Cortex of kidney (tissue), 1 donor: ENCODE measurements at places on chromosomes 11 and 22.

GRCh38 chr22:45208993-45209838, 31.5 kb downstream of the KIAA0930 start:
- DNase-seq: no peak

DNA sequence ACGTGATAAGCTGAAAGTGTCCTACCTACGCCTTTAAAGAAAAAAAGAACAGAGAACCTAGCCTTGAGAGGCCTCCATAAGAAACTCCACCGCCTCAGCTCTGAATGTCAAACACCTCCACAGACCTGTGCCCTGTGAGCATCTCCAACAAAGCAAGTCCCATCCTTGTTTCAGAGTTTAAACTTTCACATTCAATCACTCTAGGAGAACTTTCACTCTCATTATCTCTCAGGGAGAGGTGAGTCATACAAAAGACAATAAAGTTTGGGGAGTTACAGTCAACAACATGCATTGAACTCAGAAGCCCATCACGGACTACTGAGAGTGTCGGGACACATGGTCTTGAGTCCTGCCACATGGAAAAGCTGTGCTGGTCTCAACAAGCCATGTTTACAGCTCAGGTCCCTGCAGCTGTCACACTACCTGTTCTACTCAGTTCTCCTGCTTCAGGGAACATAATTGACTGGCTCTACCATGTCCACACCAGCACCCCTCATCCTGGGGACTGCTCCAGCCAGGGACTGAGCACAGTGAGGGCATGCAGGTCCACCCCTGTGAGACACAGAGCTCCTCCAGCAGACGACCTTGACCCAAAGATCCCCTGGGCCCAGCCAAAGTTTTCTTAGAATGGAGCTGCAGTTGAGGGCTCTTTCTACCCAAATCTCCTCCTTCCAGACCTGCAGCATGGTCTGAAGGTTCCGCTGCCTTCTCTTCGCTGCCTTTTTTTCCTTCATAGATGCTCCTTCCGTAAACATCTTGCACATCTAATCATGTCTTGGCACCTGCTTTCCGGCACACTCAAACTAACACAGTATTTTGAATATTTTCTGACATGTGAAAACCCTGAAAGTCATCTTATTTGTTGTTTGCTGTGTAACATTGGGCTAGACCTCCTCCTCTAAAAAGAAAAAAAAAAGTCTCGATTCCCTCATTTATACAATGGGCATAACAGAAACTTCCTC, 114.9 kb downstream of the ETS1 start:
- DNase-seq: no peak

DNA sequence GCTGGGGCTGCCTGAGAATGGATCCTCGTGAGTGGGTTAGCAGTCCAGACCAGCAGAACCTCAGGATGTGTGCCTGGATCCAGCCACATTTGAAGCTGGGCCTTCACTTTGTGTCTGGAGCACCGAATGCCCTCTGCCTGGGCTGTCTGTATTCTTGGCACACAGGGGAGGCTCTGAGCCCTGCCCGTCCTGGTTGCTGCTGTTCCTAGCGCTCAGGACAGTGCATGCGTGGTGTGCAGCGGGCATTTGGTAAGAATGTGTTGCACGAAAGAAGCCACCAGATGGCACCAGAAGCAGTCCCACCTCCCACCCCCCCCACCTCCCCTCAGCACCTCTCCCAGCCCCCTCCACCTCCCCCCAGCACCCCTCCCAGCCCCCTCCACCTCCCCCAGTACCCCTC, 4.1 kb upstream of the MAPK11 start:
- DNase-seq: no peak

DNA sequence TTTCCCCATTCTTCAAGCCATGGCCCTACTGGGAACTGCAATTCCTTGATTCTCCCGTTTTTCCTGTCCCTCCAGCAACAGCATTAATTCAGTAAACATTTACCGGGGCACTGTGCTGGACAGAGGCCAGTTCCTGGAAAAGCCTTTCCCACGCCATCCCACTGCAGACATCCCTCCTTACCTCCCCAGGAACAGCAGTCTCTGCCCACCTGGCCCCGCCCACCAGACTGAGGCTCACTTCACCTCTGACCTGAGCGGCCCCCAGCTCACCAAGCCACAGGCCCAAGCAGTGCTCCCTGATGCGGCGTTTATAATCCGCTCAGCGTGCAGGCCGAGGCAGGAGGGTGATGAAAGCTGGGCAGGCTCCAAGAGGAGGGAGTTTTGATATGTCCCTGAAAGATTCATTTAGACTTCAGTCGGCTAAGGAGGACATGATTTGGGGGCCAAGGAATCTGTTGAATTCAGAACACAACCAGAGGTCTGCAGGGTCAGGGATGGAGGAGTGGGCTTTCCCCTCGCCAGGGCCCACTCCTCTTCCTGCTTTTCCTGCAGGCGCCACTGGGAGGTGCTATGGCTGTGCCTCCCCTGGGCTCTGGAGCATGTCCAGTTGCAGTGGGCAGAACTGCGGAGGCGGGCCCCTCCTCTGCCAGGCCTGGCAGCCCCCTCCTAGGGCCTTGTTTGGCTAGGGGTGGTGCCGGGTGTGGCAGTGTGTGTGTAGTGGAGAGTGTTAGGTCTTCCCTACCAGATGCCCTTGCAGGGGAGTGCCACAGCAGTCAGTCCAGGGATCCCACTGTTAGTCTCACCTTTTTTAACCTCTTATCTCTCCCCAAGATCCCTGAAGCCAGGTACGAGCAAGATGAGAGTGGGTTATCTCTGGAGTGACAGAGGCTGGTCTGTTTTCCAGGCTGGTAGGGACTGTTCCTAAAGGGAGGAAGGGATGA, 1.4 kb upstream of the TAGLN start:
- DNase-seq: no peak

DNA sequence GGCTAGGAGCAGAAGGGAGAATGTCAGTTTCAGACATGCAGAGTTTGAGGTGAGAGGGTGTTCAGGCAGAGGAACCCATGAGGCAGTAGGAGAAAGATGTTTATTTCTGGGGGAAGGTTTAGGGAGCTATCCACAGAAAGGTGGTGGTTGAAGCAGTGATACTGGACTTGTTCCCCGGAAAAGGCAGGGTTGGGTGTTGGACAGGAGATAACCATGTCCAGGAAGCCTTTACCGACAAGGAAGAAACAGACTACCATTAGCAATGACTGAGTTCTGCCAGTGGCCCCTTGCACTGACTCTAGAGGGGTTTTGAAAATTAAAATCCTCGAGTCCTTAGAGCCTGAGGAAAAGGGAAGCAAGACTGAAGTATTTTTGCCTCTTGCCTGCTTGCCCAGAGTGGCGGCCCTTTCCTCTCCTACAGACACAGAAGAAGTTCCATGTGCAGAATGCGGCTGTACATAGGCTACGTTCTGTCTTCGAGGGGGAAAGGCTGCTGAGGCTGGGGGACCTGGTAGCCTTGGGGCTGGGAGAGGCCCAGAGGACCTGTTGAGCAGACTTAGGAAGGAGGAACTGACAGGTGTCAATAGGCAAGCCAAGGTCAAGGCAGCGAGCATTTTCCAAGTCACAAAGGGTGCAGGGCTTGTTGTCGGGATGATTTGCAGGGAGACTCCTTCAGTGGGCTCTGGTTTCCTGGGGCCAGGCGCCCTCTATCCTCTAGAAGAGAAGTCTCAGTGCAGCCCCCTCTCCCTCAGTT, 146.7 kb downstream of the LDLRAD3 start:
- DNase-seq: no peak

- DNase-seq: no peak
Observed at GRCh38 chr11:67098799-67099429, 20.1 kb upstream of the KDM2A start.

DNA sequence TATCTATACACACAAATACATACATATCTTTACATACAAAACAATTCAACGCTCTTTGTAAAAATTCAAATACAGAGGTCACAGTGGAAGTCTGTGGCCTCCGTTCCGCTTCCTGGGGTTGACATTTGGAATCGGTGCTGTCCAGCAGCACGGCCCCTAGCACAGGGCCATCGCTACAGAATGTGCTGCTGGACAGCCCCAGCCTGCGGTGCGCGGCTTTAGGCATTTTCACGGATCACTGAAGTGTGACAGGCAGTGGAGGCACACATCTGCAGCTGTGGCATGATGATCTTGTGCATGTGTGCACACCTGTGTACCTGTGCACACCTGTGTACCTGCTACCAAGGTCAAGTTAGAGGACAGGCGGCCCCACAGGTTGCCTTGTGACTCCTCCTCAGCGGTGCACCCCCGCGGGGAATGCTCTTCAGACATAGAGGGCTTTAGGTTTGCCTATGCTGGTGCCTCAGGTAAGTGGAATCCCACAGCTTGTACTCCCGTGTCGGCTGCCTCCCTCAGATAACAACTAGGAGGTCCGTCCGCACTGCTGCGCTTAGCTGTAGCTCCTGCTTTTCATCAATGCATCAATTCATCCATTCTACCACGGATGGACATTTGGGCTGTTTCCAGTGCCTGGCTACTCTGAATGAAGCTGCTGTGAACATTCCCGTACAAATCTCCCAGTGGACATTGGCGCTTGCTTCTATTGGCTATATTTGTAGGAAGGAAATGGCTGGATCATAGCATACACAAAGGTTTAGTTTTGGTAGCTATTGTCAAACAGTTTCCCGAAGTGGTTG, 29.9 kb downstream of the GAL start:
- DNase-seq: no peak

DNA sequence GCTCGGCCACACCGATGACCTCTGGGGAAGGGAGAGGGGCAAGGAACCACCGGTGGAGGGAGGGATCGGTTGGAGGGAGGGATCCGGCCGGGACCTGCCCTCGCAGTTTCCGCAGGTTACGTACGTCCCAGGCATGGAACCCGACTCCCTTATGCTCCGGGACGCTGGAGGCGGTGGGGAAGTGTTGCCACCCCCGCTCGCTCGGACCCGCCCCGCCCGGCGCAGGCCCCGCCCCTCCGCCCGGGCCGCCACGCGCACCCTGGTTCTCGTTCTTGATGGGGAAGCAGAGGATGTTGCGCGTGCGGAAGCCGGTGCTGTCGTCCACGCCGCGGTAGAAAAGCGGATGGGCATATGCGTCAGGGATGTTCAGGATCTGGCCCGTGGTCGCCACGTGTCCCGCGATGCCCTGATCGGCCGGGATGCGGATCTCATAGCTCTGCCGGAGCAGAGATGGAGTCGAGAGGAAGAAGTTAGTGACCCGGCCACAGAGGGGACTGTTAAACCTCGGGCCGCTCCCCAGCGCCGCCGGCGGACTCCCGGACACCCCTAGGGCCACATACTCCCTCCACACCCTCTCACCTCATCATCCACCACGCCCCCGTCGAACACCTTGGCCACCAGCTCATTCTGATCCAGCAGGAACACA, 89.8 kb downstream of the PDE2A start:
- DNase-seq: no peak

GRCh38 chr22:17865183-17866055, 91.2 kb upstream of the BID start:
- DNase-seq: no peak

DNA sequence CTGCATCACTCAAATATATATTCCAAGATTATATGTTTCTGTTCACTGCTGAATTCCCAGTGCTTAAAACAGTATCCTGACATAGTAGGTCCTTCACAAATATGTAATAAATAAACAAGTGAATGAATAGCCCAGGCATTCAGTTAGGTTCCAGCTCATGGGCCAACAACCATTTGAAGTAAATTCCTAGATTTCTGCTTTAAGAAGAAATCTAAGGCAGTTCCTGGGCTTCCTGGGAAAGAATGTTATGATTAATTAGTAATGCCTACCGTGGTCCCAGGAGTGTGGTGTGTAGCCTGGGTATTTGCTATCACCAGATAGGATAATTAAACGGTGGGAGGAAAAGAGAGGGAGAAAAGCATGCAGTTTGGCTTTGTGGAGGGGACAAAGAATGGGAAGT, 576.8 kb downstream of the SOX6 start:
- no peak for DNase-seq

DNA sequence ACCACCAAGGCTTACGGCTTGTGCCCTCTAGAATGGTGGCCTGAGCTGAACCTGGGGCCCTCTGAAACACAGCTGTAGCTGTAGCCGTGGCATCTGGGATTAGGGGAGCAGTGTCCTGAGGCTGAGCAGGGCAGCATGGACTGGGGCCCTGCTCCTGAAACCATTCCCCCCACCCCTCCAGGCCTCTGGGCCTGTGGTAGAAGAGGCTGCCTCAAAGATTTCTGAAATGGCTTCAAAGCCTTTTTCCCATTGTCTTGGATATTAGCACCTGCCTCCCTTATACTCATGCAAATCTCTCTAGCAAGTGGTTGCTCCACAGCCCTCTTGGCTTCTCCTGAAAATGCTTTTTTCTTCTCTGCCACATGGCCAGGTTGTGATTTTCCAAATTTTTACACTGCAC, 106.9 kb downstream of the CTNND1 start:
- DNase-seq: no peak
